Stimulated activated CD4-positive, alpha-beta T cell treated with anti-CD3 and anti-CD28 coated beads, Interleukin-1b, Interleukin-23, amount 100 ng/mL, for 1 hour (primary cell): ENCODE measurements at places on chromosomes 5 and 9.

GRCh38 chr9:112581469-112582176 is 95.0 kb downstream of the KIAA1958 start:
- no peak for DNase-seq

GRCh38 chr5:95671826-95672225 is 11.0 kb downstream of the SPATA9 start:
- DNase-seq = no peak

- DNase-seq = no peak
These were observed 33.4 kb upstream of the PCA3 start for GRCh38 chr9:76730801-76731200.

DNA sequence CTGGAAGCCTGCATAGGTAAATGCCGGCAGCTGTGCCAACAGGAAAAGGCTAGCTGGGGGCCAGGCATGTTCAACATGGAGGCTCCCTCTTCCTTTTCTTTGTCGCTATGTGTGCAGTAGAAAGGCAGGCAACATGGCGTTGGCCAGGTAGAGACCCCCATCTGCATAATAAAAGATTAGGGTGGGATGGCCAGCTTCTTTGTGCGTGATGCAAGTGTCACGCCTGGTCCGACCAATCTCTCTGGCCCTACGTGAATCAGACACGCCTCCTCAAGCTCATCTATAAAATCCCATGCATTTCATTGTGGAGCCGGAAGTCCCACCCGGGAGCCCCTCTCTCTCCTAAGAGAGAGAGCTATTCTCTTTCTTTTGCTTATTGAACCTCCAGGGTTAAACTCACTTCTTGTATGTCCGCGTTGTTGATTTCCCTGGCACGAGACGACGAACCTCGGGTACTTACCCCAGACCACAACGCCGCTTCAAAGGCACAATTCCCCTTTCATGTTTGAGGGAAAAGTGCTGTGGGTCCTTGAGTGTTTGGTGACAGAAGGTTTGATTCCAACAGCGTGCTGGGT is 25.0 kb upstream of the C5orf47 start:
- no peak for DNase-seq

DNA sequence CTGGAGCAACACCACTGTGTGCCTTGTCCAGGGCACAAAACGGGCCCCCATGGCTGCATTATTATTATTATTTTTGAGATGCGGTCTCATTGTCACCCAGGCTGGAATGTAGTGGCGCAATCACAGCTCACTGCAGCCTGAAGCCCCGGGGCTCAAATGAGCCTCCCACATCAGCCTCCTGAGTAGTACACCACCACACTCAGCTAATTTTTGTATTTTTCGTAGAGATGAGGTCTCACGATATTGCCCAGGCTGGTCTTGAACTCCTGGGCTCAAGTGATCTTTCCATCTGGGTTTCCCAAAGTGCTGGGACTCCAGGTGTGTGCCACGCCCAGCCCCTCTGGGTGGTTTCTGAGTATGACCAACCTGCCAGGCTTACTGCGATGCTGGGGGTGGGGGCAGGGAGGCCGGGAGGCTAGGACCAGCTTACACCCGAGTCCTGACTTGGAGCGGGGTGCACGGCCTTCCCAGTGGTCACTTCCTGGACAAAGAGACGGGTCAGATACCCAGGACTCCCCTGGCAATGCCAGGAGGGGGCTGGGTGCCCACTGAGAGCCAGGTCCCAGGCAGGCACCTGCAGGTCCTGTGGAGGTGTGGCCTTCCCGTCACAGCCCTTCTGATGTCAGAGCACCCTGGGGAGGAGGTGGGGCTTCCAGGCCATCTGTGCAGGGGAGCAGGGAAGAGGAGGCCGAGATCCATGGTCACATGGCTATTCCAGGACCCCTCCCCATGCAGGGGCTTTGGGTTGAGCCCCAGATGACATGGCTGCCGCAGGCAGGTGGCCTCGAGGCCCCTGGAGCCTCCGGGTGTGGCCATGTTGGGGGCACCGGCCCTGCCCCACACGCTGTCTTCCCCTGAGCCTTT is 8.3 kb upstream of the NRARP start:
- no peak for DNase-seq

DNA sequence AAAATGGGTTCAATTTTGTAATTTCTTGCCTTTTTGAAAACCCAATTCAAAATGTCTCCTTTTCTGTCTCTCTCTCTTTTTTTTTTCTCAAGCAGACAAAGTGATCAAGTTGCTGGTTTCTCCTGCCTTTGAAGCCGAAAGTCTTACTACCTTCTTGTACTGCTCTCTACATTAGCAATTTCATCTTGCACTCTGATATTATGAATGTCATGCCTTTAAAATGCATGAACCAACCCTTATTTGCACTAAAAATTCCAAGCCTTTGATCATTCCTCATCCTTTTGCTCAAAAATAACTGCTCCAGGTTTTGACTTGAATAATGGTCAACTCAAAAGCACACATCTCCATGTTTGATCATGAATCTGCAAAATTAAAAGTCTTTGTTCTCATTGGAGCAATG is 125.2 kb downstream of the CETN3 start:
- no peak for DNase-seq

DNA sequence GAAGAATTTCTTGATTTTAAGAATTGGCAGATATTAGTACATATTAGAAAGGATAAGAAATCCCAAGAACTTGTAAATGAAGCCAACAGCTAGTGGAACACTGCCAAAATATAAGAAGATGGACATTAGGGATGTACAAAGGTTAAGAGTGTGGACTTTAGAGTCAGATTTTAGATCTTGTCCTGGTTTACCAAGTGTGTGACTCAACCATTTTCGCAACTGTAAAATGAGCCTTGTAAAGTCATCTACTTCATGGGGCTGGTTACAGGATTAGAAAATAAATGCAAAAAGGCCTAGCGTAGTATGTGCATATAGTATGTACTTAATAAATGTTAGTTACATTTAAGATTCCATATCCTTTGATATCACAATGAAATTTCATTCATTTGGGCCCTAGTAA is 260.0 kb downstream of the RAB3C start:
- no peak for DNase-seq

DNA sequence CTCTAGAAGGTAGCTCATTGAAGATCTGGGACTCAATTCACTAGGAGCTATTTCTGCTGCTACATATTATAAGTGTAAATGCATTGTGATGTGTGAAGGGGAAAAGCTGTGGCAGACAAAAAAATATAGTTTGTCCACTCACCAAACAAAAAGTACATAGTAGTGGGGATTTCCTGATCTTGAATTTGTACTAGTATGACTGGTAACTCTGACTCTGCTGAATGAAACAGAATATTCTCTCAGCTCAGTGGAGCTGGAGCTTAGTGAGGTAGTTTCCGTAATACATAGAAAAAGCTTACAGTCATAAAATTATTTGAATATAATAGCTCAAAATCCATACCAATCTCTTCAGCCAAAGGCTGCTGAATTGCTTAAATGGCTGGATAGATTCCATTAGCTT is 455.6 kb upstream of the CD180 start:
- DNase-seq = no peak

- DNase-seq = no peak
These were observed 50.1 kb downstream of the TMEM167A start for GRCh38 chr5:83026930-83027687.

- no peak for DNase-seq
These were observed 13.0 kb upstream of the RAD23B start for GRCh38 chr9:107270082-107270481.

GRCh38 chr9:13862654-13863053 is 451.3 kb downstream of the NFIB start:
- DNase-seq = no peak

DNA sequence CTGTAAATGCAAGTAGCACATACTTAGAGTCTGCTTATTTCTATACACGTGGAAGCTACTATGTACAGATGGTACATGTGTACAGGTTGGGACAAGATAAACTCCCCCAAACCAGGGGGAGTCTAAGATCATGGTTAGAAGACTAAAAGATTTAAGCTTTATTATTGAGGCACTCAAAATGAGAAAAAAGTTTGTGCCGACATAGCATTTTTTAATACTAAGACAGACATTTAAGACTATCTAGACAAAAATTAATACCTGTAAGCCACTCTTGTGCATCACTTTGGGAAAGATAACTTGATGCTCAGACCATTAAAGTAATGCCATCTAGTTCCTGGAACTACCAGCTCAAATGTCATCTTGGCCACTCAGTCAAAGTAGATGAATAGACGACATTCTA is 279.4 kb downstream of the ARL15 start:
- DNase-seq = no peak

GRCh38 chr9:79237861-79238260 is 333.9 kb upstream of the TLE4 start:
- no peak for DNase-seq

GRCh38 chr5:52767766-52768480 is 19.8 kb upstream of the ITGA1 start:
- no peak for DNase-seq

- no peak for DNase-seq
These were observed 1210.8 kb downstream of the CDH12 start for GRCh38 chr5:21642312-21642711.

DNA sequence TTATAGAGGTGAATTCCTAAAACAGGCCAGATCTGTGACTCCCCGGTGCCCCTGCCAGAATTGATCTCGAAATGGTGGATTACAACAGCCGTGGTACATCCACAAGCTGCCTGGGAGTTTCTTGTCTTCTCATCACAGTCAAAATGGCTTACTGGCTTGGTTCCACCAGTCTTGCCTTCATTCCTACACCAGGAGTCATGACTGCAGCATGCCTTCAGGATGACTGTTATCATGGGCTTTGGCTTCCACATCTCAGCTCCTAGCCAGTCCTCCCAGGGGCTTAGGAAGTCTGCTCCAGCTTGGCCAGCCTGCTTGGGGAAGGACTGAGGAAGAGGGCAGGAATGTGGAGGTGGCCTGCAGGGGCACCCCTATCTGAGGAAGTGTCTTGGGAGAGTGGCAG is 132.9 kb upstream of the NR3C1 start:
- no peak for DNase-seq

GRCh38 chr9:127022913-127023660 is 99.3 kb downstream of the ANGPTL2 start:
- DNase-seq = no peak

GRCh38 chr5:150052956-150053712 is 33.2 kb downstream of the CSF1R start:
- no peak for DNase-seq
